ENCODE measurements at places on chromosomes 2 and 18.
A peak's percentile ranks its signal among the peaks of the same experiment; 100 is the strongest.

DNA sequence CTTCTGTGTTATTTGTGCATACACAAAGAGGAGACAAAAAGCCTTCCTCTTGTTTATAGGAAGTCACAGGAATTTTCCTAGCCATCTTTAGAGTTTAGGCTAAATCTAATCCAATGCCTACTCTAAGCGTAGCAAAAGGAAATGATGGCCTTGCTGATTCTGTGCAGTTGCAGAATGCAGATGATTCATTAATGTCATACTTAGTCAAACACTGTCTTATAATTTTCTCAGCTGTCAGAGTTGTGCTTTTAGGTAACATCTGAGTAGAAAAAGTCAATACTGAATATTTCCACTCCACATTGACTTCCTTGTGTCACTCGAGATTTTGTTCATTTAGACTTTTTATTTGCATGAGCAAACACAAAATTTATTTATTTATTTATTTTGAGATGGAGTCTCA is 157.9 kb upstream of the FOSL2 start:
- no peak for DNase-seq

GRCh38 chr2:111626037-111626864 is 257.7 kb downstream of the ANAPC1 start:
- DNase-seq: no peak

DNA sequence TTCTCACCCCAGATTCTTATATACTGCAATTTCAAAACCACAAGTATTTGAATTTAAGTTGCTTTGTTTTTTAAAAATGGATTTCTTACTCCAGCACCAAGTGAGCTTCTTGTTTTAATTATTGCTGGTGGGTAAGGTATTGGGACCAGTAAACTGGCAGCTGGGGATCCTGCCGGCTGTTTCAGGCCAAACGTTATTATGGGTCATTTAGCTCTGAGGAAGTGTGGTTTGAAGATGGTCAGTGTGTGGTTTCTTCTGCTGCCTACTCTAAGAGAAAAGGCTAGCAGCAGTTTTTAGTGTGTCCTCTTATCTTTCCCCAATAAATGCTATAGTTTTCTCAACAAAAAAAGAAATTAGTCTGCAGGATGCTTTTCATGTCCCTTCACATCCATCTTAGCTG is 30.6 kb downstream of the CFAP221 start:
- DNase-seq: no peak

DNA sequence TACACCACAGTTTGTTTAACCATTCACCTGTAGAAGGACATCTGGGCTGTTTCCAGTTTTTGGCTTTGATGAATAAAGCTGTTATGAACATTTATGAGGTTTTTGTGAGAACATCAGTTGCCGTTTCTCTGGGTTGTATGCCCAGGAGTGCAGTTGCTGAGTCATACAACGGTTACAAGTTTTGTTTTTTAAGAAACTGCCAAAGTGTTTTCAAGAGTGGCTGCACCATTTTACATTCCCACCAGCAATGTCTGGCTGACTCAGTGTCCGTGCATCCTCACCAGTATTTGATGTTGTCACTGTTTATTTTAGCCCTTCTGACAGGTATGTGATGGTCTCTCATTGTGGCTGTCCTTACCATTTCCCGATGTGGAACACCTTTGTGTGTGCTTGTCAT is 48.0 kb upstream of the GPR17 start:
- DNase-seq: no peak

- DNase-seq: no peak
Measured at GRCh38 chr2:167271932-167272331, 383.7 kb downstream of the XIRP2 start.

DNA sequence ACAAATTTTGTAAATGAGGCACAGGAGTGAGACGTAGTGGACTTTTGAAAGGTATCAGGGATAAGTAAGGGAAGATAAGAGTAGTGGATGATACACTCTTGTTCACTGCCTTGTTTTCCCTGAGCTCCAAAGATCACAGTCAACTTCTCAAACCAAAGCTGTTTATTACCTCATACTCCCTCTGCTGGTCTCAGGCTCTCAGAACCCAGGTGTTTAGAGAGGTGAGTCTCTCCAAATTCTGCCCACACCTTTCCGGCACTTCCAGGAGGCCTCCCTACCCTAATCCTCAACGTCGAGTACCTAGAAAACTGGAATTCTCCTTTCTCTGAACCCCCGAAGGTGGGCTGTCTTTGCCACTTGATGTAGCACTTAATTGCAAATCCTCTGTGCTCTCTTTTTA is 621.1 kb downstream of the BCL11A start:
- DNase-seq: no peak

DNA sequence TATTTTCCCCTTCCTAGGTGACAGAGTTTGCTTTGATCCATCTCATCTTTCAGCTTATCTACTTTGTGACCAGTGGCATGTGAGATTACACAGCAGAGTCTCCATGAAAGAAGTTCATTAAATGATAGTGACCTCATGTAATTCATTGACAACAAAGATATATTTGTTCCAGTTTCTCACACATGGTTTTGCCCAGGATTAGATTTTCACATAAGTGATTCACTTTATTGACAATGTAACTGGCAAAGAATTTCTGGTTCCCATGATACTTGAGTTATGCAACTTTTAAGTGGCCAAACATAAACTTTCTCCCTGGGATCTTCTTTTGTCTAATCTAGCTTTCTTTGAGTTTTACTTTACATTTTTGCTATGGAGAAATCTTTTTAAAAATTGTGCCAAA is 50.0 kb downstream of the MC4R start:
- DNase-seq: no peak

DNA sequence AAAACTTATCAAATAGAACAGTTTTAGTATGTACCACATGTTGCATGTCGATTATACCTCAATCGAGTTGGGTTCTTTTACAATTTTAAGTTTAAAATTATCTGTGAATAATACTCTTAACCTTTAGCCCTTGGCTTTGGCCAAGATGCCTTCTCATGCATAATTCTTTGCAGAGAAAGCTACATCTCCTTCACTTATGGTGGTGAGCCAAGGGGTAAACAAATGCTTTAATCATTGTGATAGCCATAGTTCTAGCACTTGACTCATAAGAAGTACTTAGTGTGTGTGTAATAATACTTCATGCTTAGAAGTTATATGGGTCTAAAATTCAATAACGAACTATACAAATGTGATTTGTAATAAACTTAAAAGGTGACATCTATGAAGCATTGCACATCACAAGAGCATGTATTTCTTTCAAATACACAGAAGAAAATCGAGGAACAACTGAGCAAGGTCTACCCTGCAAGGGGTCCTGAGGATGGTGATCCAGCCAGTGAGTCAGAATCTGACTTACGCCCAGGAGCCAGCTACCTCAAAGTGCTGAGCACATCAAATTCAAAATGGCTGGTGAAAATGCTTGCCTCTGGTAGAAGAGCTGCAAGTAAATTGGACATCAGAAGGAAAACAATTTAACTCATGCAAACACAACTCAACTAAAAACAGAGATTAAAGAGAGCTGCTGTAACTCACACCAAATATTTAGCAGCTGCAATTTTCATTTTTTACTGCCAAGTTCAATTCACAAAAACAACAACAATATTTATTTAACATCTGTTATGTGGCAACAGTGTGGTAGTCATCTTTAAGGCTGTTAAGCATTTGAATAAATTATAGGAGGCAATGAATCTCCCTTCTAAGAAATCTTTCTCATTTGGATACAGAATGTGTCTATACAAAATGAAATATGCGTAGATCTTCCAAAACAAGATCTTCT is 23.8 kb upstream of the TTC39C start:
- no peak for DNase-seq

GRCh38 chr2:105749583-105750400 is 5.1 kb downstream of the NCK2 start:
- DNase-seq: no peak

- DNase-seq: no peak
Measured at GRCh38 chr18:51656249-51656648, 458.8 kb upstream of the MEX3C start.

GRCh38 chr2:195124391-195125079 is 532.5 kb upstream of the SLC39A10 start:
- DNase-seq: no peak

GRCh38 chr18:11785444-11786055 is 65.7 kb upstream of the CHMP1B start:
- no peak for DNase-seq

DNA sequence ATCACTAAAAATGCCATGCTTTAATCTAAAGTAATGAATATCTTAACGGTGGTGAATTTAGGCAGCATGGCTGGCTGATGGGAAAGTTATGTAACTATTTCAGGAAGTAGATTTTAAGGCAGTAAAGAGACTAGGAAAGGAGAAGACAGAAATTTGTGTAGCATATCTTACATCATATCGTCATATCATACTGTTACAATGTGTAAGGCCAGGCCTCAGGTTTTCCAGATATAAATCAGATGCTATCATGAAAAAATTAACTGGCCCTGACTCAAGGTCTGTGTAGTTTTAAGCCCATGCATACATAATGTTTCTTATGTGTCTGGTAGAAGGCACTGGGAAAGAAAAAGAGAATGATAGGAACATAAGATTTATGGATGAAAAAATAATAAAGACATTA is 8.9 kb upstream of the FAP start:
- no peak for DNase-seq

GRCh38 chr18:30684825-30685481 is 357.6 kb downstream of the DSC3 start:
- DNase-seq: no peak

DNA sequence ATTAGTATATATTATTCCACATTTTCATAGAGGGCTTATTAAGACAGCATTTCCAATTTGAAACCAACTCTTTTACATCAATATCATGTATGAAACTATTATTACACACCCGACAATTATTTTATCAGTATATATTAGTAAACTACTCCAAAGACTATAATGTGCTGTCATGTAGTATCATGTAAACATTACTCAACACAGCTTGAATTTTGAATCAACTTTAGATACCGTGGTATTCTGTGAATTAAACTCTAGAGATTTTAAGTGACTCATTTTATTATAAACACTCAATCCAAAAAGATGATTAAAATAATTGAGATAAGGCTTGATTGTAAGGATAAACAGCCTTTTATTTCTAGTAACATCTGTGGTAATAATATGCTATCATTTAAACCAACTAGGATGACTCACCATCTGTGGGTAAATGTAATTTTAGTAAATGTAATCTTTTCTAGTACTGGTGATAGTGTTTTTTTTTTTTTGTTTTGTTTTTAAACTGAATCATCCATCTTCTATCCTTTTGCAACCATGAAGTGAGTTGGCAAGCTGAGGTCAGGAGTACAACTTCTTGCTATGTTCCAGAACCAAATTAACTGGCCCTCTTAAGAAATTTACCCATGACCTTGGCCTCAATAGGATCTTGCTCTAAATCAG is 144.3 kb upstream of the SMAD7 start:
- DNase-seq: no peak

- no peak for DNase-seq
Measured at GRCh38 chr18:49061239-49061990, 110.7 kb upstream of the SMAD7 start.

DNA sequence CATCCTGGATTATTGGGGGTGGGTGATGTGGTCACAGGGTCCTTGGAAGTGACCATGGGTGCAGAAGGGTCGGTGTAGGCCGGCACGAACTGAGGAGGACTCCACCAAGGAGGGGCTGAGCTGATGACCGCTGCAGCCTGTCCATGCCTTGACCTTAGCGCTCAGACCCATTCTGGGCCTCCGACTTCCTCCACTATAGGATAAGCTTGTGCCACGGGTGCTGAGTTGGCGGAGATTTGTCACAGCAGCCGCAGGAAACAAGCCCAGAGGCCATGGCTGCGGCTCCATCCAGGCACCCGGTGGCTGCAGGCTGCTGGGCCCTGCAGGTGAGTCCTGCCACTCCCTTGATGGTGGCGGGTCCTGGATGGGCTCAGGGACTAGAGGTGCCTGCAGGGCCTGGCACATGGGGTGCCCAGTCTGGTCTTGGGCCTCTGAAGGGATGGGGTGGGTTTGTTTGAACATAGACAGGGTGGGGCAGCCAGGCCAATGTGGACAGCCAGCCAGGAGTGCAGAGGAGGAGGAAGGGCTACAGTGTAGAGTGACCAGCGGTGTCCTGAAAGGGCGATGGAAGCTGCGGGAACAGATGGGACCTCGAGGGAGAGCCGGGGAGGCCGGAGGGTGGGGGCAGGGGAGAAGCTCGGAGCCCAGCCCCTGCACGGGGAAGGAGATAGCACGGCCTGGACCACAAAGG is 84.8 kb downstream of the SEPTIN10 start:
- no peak for DNase-seq

GRCh38 chr2:69720404-69720803 is 21.5 kb upstream of the ANXA4 start:
- no peak for DNase-seq

DNA sequence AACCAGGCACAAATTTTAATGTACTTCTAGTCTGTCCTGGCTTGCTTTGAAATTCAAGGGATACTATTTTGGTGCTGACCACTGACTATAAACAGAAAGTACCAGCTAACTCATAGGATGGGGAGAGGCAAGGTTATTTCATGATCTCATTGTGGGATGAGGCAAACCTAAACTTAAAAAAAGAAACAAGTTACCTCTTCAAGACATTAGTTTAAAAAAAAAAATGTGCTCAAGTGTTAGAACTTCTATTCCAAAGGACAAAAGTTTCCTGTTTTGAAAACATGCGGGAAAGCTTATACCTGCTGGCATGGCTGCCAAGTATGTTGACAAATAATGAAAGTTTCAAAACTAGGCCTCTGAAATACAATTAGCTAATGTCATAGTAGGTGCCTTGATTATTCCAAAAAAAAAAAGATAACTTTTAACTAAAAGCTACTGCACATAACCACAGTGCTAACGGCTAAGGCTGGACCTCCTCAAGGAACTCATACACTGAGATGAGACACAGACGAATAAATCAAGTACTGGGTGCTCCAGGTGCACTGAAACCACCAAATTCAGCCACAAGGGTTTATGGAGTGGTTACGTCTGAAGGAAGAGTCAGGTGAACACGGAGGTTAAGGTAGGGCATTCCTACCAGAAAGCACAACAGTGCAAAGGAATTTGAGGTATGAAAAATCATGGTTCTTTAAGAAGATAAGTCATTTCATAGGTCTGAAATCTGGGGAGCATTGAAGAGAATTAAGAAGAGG is 38.1 kb downstream of the TMEM131 start:
- no peak for DNase-seq

- DNase-seq: no peak
Measured at GRCh38 chr18:22253156-22253555, 83.8 kb downstream of the GATA6 start.

- no peak for DNase-seq
Measured at GRCh38 chr2:61410185-61410584, 60.7 kb downstream of the USP34 start.

GRCh38 chr18:48781163-48781987 is 169.4 kb downstream of the SMAD7 start:
- DNase-seq: no peak

- DNase-seq: peak; percentile 37
Measured at GRCh38 chr2:165793779-165794535, at the start of gene GALNT3. Gene GALNT3, minus strand, starts transcription at chr2:165794247. Its CDS starts 23,547 bp downstream, at chr2:165770700.

GRCh38 chr2:69405306-69405705 is 18.3 kb upstream of the GFPT1 start:
- no peak for DNase-seq

GRCh38 chr2:237723602-237724001 is 75.0 kb upstream of the RBM44 start:
- no peak for DNase-seq

GRCh38 chr2:26723991-26724750 is 31.6 kb downstream of the KCNK3 start:
- no peak for DNase-seq
